ENCODE measurements at places on chromosomes 11 and 22. TPM values are rescaled to one million over a fixed set of nuclear protein-coding genes. Genes with fewer than 3 reads are reported as not detected.

- no peak for DNase-seq
These were observed 2.2 kb downstream of the TNKS1BP1 start for GRCh38 chr11:57322256-57323166.

DNA sequence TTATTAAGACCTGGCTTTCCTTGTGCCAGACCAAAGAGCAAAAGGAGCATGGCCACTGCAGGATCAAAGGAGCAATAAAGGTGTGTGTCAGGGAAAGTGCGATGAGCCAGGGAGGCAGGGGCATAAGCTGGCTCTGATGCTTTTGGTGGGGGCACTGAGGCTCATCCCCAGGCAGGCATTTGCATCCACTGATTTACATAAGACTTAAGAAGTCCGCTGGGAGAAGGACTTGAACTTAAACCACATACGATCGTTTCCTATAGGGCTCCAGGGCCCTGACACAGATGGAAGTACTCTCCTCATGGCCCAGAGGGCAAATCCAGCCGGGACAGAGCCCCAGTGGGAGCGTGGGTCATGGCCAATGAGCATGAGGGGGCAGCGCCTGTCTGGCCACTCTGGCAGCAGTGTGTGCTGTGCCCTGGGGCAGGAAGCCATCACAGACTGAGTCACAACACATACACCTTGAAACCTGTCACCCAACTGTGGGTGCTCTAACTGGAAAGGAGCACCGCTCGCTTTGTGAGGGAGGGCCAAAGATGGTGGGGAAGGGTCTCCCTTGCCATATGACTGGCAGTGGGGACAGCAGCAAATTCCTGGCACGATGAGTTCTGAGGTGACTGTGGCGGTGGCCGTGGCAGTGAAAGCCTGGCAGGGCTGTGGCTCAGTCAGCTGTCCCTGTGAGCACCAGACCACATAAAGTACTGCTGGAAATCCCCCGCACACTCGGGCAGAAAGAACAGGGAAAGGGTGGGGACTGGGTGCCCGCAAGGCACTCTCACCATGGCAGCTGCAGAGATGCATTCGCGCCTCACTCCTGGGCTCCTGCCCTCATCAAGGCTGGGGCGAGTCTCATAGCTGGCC lies 79.4 kb upstream of the LMO1 start:
- no peak for DNase-seq

GRCh38 chr11:128859563-128860441 lies 7.3 kb downstream of the KCNJ1 start:
- peak; percentile 69 for DNase-seq

- DNase-seq, result no peak
These were observed 23.3 kb upstream of the WEE1 start for GRCh38 chr11:9550191-9550628.

- no peak for DNase-seq
These were observed 1.9 kb upstream of the ATL3 start for GRCh38 chr11:63672936-63673539.

- no peak for DNase-seq
These were observed 48.9 kb downstream of the TPBGL start for GRCh38 chr11:75289511-75289760.

- no peak for DNase-seq
These were observed 30.9 kb downstream of the MACROD1 start for GRCh38 chr11:64134963-64135362.

DNA sequence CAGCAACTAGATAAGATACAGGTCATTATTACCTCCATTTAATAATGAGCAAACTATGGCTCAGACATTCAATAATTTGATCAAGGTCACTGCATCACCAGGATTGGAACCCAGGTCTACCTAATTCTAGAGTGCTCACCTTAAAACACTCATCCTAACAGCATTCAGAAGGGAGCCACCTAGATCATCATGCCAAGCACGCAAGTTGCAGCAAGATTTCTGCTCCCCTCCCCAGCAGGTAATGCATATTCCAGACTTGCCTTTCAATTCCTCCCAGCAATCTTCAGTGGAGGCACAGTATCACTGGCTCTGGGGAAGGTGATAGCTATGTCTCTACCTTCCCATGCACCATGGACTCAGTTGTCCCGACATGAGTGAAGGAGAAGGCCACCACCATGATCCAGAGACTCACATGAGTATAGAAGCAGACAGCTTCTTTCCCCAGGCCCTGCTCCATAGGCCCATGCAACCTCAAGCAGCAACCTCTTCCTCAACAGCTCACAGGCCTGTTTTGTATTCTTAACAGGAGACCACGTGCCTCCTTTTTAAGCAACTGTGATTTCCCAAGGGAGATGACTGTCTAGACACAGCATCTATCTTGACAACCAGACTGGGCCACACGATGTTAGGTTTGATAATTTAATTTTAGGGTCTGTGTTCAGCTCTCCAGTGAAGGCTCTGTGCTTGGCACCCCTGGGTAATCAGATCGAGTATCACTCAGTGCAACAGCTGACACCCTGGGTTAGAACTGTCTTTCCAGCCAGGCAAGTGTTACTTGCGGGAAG lies 36.4 kb downstream of the RAB30 start:
- peak; percentile 13 for DNase-seq

The YDJC gene
- 26.0 TPM for total RNA-seq

The PRR33 gene
- not detected for total RNA-seq

The TYR gene
- total RNA-seq, result not detected
